ENCODE measurements at places on chromosomes 11 and 22. TPM values are rescaled to one million over a fixed set of nuclear protein-coding genes. Genes with fewer than 3 reads are reported as not detected.

DNA sequence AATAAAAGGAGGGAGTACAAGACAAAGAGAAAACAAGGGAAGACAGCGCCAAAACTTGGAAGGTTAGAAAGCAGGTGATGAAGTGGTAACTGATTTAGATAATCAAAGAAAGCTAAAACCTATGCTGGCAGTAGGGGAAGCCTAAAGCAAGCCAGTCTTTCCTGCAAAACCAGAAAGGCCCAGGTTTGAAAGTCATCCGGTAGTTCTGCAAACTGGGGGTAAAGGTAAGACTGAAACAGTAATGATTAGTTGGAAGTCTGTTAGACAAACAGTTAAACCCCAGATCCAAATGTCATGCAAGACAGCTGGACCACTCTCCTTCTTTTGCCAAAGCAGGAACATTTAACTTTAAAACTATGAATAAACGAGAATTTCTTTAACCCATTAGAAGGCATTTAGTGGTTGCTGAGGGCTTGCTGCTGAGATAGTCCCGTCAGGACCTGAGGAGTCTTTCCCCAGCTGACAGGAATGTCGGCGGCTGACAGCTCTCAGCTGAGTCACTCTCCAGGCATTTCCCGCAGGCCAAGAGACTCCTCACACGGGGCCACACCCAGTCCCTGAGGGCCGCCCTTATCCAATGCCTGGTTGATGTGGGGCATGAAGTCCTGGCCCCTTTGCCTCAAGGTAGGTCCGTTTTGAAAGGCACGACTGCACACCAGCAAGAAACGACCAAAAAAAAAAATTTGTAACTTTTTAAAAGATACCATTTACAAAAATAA, 36.3 kb upstream of the CFAP300 start:
- no peak for DNase-seq

GRCh38 chr22:20101638-20102037, 14.3 kb upstream of the RANBP1 start:
- no peak for DNase-seq

KRTAP5-11 gene
- 1.2 TPM for total RNA-seq

ATP5MG gene
- 164 TPM for total RNA-seq

GRCh38 chr11:125583496-125583895, 9.2 kb upstream of the STT3A start:
- no peak for DNase-seq

DNA sequence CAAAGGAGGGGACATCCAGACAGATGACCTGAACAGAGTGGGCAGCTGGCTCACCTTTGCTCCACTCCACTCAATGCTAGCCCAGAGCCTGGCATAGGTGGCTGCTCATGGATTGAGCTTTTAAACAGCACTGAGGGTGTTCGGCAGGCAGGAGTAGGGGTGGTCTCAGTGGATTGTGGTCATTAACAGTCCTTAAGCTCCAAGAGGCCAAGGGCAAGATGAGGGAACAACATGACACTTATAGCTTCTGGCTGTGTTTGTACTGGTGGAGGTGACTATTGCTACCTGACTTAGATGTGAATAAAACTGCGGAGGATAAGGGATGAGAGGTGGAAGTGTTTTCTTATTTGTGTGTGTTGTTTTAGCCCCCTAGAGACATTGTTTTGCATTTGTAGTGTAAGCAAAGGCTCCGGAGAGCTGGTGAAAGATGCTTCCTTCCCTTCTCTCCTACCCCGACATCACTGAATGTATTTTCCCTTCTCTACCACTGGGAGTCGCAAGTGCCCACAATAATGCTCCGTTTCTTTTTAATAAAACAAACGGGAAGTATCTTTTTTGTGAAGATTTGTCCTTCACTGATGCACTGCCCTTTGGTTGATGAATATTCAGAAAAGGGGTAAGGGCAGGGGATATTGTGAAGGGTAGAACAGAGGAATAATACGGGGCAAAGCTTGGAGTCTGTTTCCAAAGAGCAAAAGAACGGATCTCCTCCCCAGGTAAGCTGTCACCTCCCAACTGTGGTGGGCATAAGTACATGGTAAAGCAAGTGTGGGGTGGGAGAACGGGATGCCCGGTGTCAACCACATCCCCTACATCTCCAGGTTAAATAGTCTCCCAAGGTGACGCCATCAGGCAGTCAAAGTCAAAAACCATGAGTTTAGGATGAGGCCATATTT, 27.5 kb upstream of the MTNR1B start:
- DNase-seq = no peak

DNA sequence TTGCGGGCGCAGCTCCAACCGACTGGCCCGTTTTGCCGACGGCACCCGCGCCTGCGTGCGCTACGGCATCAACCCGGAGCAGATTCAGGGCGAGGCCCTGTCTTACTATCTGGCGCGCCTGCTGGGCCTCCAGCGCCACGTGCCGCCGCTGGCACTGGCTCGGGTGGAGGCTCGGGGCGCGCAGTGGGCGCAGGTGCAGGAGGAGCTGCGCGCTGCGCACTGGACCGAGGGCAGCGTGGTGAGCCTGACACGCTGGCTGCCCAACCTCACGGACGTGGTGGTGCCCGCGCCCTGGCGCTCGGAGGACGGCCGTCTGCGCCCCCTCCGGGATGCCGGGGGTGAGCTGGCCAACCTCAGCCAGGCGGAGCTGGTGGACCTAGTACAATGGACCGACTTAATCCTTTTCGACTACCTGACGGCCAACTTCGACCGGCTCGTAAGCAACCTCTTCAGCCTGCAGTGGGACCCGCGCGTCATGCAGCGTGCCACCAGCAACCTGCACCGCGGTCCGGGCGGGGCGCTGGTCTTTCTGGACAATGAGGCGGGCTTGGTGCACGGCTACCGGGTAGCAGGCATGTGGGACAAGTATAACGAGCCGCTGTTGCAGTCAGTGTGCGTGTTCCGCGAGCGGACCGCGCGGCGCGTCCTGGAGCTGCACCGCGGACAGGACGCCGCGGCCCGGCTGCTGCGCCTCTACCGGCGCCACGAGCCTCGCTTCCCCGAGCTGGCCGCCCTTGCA, 1.0 kb downstream of the FJX1 start:
- DNase-seq = peak; percentile 16

GRCh38 chr11:112345166-112345565, 84.5 kb upstream of the PLET1 start:
- DNase-seq = no peak

DNA sequence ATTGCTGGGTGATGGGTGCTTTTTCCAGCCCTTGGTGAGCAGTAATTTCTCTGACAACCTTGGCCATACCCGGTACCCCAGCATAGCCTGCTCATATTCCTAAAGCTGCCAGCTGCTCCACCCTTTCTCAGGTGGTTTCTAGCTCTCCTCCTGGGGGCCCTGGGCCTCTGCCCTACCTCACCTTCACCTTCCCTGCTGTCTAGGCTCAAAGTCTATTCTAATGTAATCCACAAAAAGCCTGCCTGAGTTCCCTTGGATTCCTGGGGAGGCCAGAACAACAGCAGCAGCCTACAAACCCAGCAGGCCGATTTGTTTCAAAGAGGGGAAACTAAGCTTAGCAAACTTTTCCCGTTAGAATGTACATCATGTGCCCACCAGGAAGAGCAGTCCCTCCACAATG, 117.6 kb downstream of the DSCAML1 start:
- no peak for DNase-seq

GRCh38 chr11:29351301-29351873, 665.4 kb downstream of the KCNA4 start:
- DNase-seq = no peak

GRCh38 chr22:28120691-28121592, 201.9 kb upstream of the PITPNB start:
- DNase-seq = no peak
